Activated CD4-positive, alpha-beta memory T cell treated with anti-CD3 and anti-CD28 coated beads, Interleukin-2, amount 10 ng/mL, durations not matched to agents 7 days and 5 days (primary cell): ENCODE measurements at places on chromosomes 3 and 15. TPM values are rescaled to one million over a fixed set of nuclear protein-coding genes. Genes with fewer than 3 reads are reported as not detected.

C3orf33 gene
- total RNA-seq, result 0.86 TPM

UNC45A gene
- 75.2 TPM for total RNA-seq

VEPH1 gene
- total RNA-seq, result not detected

HGD gene
- 0.43 TPM for total RNA-seq

CATSPER2 gene
- total RNA-seq, result 4.7 TPM

SEMA5B gene
- not detected for total RNA-seq

HRG gene
- total RNA-seq, result not detected

SST gene
- total RNA-seq, result not detected

SUSD5 gene
- total RNA-seq, result not detected

CCR9 gene
- 0.28 TPM for total RNA-seq

LMLN gene
- total RNA-seq, result 2.3 TPM

PRTG gene
- not detected for total RNA-seq

LRRC2 gene
- 0.43 TPM for total RNA-seq

CCDC13 gene
- total RNA-seq, result 0.63 TPM

CERS3 gene
- total RNA-seq, result 0.43 TPM

PLSCR2 gene
- total RNA-seq, result not detected

LRRC34 gene
- 6.0 TPM for total RNA-seq

TM4SF1 gene
- total RNA-seq, result not detected

CCDC39 gene
- total RNA-seq, result not detected

NEK4 gene
- 19.1 TPM for total RNA-seq

PODXL2 gene
- total RNA-seq, result 0.95 TPM
